ENCODE measurements at places on chromosomes 1 and 21. TPM values are rescaled to one million over a fixed set of nuclear protein-coding genes. Genes with fewer than 3 reads are reported as not detected.
A peak's percentile ranks its signal among the peaks of the same experiment; 100 is the strongest.

DNA sequence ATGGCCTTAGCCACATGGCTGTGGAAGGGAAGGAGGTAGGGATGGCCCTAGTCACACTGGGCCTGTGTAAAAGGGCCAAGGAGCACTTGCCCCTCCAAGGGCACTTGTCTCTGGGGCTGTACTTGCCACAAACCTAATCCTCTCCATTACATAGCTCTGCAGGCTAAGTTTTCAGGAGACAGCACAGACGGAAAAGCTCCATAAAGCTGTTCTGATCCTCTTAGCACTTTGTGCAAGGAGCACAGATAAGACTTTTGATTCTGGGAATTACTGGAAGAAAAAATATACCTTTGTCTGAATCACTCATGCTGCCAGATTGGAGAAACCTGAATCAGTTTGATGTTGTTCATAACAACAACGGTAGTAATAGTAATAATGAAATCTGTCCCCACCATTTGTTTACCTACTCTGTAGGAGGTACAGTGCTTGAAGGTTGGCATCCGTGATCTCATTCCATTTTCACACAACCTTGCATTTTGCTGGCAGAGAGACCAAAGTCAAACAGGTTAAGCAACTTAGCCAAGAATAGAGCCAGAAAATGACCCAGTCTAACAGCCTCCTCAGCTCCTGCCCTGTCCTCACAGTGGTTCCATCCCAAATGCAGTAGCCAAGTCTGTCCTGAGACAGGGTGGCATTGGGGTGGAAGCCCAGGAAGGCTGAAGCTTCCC, 207.1 kb downstream of the ROR1 start:
- no peak for DNase-seq

- no peak for DNase-seq
Measured at GRCh38 chr1:36273024-36273423, 33.1 kb upstream of the SH3D21 start.

- peak; percentile 11 for DNase-seq
Measured at GRCh38 chr1:28885977-28886730, 28.2 kb upstream of the EPB41 start.

DNA sequence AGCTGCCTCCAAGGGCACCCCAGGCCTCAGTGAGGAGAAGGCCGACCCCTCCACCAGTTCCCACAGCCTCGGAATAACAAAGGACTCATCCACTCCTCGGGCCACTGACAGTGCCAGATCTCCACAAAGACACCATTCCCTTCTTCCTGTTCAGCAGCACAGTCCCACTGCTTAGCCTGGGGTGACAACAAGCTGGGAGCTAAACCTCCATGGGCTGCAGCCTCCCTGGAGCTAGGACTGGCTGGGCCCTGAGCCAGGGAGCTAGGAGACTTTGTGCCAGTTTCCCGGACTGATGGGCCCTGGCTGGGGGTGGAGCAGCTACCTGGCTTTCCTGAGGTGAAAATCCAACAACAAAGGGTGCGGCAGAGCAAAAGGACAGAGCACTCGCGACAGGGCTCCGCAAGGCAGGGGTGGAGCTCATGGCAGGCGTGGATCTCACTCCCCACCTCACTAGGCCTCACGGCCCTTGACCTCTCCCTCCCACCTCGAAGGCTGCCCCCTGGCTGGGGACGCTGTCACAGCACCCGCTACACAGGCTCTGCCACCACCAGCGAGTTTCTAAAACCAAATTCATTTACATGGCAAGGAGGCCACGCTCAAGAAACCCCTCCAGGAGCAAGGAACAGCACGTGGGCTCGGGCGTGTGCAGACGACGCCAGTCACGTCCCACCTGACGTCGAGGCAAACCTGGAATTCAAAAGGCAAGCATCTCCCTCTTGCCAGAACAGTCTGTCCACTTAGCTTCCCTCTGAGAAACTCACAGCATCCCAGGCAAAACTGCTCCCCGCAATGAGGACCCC, 13.8 kb downstream of the SLC35E2B start:
- peak; percentile 78 for DNase-seq

- DNase-seq: no peak
Measured at GRCh38 chr1:89553157-89553556, 28.5 kb downstream of the LRRC8B start.

GRCh38 chr1:8903410-8903809, 24.9 kb upstream of the ENO1 start:
- peak; percentile 31 for DNase-seq

DNA sequence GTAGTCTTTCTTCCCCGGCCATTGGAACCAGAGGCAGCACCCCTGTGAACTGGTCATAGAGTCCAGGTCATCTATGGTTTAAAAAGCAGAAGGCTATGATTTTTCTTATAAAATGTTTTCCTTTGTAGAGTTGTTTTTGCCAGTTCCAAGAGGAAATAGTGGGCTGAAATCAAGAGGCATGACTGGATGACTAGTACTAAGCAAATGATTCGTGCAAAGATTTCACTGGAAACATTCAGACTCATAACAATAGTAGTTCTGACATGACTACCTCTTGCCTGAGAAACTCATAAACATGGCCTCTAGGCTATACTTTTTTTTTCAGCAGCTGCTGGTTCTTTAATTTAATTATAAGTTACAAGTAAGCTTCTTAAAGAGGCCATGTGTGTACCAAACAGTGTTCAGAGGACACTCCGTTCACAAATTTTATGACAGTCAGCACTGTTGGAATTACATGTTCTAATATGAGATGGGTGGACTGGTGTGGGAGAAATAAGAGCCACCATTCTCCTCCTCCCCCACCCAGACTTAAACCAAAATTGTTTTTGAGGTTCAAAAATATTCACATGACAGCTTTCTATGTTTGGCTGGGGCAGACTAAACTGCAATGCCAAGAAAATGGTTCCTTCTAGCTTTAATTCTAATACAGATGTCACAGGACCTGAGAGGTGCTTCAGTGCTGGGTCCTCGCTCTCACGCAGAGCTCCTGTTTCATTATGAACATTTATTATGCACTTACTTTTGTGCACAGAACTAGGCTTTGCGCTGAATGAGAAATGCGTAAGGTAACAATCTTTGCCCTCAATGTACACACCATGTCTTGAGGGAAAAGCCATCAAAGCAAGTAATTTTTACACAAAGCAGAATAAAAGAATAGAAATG, 147.5 kb downstream of the ZC3H11B start:
- no peak for DNase-seq

DNA sequence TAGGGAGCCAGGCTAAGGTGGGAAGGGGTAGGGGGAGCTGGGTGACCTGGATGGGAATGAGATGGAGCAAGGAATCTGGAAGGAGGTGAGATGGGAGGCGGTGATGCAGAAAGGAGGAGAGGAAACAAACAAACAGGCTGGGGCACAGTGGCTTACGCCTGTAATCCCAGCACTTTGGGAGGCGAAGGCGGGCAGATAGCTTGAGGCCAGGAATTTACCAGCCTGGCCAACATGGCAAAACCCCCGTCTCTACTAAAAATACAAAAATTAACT, 10.8 kb downstream of the CRABP2 start:
- DNase-seq: no peak

DNA sequence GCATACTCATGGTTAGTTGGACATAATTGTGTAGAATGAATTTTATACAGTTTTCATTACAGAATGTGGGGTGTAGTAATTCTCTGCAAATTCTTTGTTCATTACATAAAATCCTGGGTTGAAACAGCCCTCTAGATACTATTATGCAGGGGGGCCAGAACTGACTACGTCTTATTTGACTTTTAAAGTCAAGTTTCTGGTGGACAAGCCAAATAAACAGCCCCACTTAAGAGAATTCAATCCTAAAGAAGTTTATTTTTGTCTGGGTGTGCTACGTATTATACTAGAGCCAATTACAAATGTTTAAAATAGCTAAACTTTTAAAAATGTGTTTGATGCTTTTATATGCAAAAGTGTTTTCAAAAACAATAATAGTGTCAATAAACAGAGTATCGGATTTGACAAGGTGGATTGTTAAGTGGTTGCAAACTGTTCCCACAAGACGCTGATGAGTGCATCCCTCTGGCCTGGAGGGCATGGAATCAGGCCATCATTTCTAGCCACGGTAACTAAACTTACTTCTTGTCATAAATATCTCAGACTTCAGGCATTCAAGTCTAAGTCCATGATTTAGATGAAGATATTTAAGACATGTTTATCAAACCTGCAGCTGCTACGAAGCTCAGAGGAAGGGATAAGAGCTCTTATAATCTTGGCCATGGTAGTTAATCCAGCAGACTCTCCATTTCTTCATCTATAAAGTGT, 646.3 kb downstream of the KIF26B start:
- no peak for DNase-seq

- no peak for DNase-seq
Measured at GRCh38 chr1:154730986-154731489, 123.1 kb upstream of the ADAR start.

- no peak for DNase-seq
Measured at GRCh38 chr1:205934788-205935187, 8.5 kb downstream of the SLC26A9 start.

- DNase-seq: no peak
Measured at GRCh38 chr1:30933874-30934252, 25.3 kb upstream of the SDC3 start.

DNA sequence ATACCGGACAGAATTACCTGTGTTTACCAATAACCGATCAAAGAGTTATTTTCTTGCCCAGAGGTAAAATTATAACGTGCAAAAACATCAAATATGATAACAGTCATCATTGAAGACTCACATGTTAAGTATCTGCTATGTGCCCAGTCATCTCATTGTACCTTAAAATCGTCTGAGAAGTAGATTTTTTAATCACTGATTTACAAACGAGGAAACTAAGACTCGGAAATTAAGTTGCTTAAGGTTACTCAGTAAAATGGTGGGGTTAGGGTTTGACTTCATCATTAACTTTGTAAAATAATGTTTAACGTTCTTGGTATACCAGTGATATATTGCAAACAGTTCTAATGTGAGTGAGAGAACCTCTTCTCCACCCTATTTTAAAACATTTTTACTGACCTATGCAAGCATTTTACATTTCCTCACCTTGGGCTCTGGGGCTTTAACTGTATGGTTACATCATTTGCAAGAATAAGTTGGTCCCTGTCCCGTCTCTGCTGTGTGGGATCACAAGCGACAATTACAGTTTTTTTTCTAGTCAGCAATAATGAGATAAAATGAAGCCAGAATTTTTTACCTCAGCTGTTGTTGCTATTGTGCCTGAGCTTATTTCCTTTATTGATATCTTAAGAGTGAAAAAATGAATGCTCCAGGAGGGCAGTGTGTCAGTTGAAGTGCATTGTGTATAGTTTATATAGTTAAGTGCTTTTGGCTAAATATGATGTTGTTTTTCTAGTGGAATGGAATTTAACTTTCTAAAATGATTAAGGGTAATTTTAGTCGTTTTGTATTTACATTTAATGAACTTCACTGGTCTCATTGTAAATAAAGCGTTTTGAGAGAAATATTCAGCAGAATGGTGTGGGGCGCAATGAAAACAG, 2.7 kb downstream of the RPRD2 start:
- no peak for DNase-seq

- DNase-seq: no peak
Measured at GRCh38 chr1:14328685-14329084, 269.8 kb upstream of the KAZN start.

- DNase-seq: no peak
Measured at GRCh38 chr1:26792924-26793323, 5.2 kb downstream of the PIGV start.

DNA sequence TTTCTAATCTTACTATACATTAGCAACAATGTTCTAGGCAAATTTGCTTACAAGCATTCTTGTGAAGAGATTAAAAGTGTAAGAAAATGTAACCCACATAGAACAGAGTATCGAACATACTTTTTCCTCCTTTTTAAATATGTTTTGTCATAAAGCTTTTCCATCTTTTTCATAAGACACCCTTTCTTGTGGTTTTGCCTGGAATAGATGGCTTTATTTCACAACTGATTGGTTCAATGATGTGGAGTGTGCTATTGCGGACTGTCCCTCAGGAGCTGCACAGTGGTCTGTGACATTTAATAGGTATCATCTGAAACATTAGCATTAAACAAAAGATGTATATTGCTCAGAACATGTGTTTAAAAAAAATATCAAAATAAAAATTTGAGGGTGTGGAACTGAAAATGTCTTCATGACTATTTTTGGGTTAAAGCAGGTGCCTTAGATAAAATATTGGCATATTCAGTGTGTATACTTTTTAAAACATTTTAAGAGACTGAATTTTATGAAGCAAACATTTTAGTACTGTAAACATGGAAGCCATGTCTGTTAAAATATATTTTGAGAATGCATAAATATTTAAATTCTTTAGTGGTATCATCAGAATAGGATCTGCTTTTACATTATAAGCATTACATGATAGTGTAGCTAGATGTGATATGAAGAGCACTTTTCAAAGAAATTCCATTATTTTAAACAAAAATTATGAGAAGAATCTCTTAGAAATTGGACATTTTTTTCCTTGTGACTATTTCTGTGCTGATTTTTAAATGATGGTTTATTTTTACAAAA, 48.3 kb upstream of the C1orf146 start:
- DNase-seq: no peak

DNA sequence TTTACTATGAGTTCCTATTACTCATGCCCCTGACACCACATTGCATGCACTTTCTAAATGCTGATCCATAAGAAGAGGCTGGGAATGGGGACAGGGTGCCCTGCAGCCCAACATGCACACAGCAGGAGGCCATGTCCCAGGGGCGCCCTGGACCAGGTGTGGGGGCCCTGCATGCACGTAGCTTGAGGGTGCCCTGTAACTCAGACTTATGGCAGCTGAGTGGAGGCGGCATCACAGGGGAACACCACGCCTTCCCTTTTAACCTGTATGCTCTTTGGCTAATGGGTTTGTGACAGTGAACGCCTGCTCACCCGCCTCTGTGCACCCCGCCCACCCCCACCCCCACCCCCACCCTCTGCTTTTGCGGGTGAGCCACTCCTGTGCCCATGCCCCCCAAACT, 36.1 kb downstream of the SNAP47 start:
- no peak for DNase-seq

DNA sequence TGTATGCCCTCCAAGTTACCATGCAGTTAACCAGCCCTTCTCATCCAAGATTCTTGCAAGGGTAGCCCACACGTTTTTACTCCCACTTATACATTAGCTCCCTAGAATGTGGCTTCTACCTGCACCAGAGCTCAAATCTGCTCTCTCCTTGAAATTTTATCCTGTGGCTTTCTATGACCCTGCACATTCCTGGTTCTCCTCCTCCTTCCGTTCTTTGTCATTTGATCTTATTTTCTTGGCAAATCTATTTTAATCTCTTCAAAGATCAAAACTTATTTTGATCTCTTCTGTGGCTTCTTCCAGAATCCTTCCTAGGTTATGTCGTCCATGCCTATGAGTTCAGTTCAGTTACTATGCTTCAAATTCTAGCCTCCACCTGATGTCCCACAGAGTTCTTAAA, 115.6 kb upstream of the GUCA2B start:
- DNase-seq: no peak

DNA sequence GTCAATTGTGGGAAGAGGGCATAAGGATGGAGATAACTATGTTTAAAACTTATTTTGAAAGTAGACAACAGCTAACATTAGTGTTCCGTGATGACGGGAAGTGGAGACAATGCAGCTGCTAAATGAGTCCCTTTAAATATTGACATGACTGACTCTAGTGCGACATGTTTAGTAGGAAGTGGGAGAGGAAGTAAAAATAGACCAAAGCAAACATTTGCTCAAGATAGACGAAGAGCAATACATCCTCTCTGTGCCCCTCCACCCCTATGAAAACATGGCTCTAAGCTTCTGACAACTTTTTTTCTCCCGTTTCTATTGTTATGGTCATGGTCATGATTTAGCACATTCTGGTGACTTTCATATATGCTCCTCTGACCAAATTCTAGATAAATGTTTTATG, 60.0 kb upstream of the HMCN1 start:
- DNase-seq: no peak

Gene IGSF3
- total RNA-seq: 1.6 TPM

Gene WDR47
- 11.5 TPM for total RNA-seq

Gene PDC
- not detected for total RNA-seq

Gene FOXD2
- total RNA-seq: 0.18 TPM

Gene CTSE
- total RNA-seq: not detected

Gene ALX3
- not detected for total RNA-seq

Gene SPRR2B
- not detected for total RNA-seq

Gene TAL1
- 0.14 TPM for total RNA-seq
